ENCODE measurements at places on chromosomes 6 and 20.

DNA sequence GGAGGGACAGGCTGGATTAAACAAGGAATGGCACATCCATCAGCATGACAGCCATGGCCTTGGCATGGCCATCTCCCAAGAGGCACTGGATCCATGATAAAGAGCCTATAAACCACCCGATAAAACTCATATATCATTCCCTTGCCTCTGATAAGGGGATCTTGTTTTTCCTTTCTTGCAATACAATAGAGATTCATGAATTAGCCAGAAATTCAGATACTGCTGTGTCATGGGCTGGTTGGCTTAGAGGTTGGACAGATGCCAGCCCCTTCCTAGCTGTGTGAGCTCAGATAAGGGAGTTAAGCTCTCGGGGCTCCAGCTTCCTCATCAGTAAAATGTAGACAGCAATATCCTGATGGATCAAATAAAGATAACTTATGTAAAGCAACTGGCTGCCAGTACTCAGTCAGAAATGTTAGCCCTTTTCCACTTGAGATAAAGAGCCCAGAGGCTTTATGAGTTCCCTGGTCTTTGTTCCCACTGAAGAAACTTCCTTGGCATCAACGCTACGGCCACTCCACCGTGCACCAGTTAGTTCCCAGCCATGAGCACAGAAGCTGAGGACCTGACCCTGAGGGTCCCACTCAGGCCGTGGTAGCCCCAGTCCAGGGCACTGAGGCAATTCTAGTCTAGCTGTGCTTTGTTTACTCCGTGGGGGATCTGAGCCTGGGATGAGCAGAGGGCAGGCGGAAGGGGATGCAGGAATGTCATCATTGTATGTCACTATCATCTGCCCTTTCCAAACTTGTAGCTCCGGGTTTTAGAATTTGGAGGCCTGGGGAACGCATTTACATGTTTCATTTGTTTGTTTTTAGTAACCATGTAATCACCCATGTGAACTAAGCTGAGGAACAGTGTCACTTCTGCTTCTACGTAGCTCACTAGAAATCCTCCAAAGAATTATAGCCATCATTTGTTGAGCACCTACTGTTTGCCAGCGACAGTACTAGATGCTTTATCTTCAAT is 67.2 kb upstream of the TBC1D7 start:
- DNase-seq = no peak

DNA sequence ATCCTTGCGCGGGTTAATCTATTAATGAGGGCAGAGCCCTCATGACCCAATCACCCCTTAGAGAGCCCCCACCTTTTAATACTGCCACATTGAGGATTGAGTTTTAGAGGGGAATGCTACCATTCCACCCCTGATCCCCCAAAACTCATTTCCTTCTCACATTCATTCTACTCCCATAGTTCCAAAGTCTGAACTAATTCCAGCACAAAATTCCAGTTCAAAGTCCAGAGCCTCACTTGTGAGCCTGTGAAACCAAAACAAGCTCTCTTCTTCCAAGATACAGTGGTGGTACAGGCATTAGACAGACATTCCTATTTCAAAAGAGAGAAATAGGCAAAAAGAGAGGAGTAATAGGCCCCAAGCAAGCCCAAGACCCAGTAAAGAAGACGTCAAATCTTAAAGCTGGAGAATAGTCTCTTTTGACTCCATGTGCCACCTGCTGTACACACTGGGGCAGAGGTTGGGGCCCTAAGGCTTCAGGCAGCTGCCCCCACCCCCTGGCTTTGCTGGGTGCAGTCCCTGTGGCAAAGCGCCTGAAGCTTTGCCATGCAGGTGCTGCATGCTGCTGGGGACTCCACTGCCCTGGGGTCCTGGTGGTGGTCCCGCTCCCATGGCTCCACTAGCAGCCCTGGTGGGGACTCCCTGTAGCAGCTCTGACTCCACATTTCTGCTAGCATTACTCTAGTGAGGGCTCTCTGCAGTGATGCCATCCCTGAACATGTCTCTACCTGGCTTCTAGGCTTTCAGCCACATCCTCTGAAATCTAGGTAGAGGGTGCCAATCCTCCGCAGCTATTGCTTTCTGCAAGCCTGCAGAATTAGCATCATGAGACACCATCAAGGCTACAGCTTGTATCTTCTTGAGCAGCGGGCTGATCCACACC is 41.3 kb downstream of the RSPH3 start:
- no peak for DNase-seq

GRCh38 chr6:37745748-37746147 is 48.1 kb upstream of the MDGA1 start:
- no peak for DNase-seq

- DNase-seq = no peak
These were observed 74.1 kb upstream of the SLC4A11 start for GRCh38 chr20:3312940-3313682.

- DNase-seq = no peak
These were observed 297.8 kb downstream of the ZFAND3 start for GRCh38 chr6:38117281-38117680.

DNA sequence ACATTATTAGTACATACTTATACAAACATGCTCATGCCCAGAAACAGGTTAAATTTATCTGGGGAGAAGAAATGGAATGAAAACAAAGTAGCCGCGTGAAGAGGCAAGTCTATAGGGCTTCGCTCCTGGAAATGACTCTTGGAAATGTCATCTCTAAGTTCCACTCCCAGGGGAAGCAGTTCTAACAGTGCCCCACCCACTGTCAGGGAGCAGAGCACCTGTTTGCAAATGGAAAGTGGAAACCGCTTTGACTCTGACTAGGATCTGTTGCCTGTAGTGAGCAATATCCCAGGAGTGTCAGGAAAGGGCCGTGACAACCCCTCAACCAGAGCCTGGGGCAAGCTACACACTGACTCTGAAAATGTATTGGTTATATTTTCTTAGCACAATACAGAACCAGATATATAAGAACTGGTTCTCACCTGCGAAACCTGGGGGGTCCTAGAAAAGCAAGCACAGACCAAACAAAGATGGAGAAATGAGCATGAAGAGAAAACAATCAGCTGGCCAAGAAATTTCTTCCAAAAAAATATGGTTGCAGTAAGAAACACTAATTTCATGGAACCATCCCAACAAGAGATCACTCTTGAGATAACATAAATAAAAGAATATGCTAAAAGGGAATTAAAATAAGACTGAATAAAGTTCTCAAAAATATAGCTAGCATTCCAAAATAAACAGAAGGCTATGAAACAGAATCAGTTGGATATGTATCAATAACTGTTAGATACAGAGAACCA is 47.5 kb upstream of the CRISP1 start:
- no peak for DNase-seq

DNA sequence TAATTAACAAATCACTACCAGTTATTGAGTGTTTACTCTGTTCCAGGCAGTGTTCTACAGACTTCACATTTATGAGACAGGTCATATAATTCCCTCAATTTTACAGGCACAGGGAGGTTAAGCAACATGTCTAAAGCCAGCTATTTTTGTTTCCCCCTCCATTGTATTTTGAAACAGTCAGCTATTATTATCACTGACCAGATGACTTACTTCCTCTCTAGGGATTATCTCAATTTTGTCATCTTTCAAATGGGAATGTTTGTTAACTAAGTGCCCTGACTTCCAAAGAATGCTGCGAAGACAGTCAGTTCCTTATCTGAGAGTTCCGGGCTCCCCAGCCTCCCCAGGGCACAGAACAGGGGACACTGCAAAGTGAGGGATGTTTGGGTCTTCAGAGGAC is 5.6 kb upstream of the CNPY3 start:
- DNase-seq = no peak

GRCh38 chr6:169775321-169775720 is 23.9 kb downstream of the ERMARD start:
- no peak for DNase-seq

GRCh38 chr6:46029602-46030001 is 13.9 kb upstream of the CLIC5 start:
- no peak for DNase-seq

- DNase-seq = peak; percentile 42
These were observed 29.4 kb upstream of the CLIC5 start for GRCh38 chr6:46044881-46045617.

GRCh38 chr20:41447006-41447405 is 80.4 kb upstream of the EMILIN3 start:
- DNase-seq = no peak

DNA sequence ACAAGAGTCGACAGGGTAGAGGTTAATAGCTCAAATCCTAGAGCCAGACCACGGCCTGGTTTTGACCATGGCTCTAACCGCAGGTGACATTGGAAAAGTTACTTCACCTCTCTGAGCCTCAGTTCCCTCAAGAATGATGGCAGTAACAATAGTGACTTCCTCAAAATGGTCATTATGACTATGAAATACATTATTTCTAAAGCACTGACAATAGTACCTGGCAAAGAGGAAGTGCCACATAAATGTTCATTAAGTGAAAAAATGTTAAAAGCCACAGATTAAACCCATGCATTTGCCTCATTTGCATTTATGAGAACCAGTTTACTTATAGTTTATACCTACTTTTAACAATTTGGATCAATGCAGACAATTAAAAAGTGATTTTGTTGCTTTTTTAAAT is 12.3 kb downstream of the BTBD3 start:
- DNase-seq = no peak

- DNase-seq = no peak
These were observed 171.1 kb upstream of the SNX9 start for GRCh38 chr6:157651731-157652490.

GRCh38 chr6:121285041-121285440 is 49.2 kb downstream of the TBC1D32 start:
- DNase-seq = no peak

DNA sequence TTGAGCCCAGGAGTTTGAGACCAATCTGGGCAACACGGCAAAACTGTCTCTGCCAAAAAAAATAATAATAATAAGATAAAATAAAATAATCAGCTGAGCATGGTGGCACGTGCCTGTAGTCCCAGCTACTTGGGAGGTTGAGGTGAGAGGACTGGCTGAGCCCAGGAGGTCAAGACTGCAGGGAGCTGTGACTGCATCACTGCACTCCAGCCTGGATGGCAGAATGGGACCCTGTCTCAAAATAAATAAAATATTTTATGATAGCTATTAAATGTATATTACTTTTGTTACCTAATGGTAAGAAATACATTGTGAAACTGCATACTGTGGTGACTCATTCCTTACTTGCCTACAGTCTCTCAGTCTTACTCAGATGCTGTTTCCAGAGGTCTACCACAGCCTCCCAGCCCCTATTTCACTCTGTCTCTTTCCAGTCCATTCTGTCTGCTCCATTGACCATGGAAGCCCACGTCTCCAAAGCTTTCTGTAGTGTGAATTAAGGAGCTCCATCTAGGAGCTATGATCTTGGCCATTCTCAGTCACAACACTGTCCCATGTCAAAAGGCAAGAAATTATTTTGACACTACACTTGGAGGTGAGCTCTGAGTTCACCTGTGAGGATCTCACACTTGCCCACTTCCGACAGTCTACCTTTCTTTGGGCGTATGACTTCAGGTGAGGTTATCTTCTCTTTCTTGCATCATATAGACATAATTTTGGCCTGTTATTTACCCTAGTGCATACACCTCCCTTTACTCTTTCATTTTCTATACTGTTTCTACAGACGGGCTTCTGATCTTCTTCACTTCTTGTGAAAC is 22.4 kb upstream of the SNX9 start:
- peak; percentile 51 for DNase-seq
